ENCODE measurements at places on chromosomes 7 and 10. TPM values are rescaled to one million over a fixed set of nuclear protein-coding genes. Genes with fewer than 3 reads are reported as not detected.

Gene HOXA6
- total RNA-seq = 4.4 TPM

DNA sequence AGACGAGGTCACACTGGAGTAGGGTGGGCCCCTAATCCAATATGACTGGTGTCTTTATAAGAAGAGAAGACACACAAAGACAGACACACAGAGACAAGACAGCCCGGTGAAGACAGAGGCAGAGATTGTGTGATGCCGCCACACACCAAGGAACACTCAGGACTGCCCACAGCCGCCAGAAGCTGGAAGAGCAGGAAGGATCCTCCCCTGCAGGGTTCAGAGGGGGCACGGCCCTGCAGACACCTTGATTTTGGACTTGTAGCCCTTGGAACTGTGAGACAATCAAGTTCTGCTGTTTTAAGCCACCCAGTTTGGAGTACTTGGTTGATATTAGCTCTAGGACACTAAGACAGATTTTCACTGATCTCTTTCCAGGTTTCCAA lies 72.1 kb upstream of the NANOS1 start:
- DNase-seq = no peak

Gene VENTX
- not detected for total RNA-seq

DNA sequence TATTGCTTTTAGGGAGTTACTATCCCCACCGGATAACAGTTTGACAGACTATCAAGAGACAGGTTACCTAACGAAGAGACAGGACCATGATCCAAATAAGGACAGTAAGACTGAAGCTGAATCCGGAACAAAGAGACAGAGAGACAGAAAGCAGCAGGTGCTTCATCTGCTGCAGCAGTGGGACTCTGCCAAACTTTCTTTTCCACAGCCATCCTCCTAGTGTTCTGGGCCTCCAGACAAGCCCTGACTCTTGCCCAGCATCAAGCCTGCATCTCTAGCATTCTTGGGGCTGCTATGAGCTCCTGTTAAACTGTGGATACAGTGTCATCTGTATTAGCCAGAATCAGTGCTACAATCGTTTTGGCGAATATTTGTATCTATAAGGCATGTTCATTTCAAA lies 761.7 kb downstream of the GRID1 start:
- DNase-seq = no peak

Gene SLC39A12
- not detected for total RNA-seq

Gene FAM170B
- total RNA-seq = not detected

GRCh38 chr7:98777051-98777450 lies 92.8 kb downstream of the TMEM130 start:
- no peak for DNase-seq

DNA sequence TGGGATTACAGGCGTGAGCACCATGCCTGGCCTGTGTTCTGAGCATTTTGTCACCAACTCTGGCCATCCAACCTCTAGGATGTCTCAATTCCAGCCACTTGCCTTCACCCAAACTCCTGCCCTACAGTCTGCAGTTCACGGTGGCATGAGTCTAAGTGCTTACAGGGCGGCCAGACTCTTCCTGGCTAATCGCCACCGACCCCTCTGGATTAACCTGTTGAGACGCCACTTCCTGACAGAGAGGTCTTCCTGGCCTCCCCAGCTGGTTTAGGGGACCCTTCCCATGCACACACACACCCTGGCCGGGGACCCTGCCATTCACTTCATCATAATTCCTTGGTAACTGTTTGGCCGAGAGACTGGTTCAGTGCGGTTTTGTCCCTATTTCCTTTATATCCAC lies 211.5 kb upstream of the SH2B2 start:
- no peak for DNase-seq

GRCh38 chr10:123888751-123889150 lies 2.9 kb downstream of the CPXM2 start:
- DNase-seq = no peak

DNA sequence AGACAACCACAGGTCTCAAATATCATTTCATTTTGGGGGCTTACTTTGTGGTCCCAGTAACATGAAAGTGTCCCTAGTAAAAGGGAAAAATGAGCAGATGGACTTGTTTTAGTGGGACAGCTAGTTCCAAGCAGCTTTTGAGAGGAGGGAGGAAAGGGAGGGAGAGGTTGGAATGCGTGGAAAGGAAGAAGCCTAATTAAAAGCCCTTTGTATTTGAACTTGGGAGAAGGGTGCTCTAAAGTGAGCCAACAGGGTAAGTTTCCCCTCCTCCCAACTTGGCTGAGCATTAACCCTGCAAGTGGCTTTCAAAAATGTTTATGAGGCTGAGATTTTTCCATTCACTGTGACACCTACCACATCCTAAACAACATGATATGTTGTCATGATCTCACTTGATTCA lies 38.8 kb upstream of the LYZL1 start:
- no peak for DNase-seq

DNA sequence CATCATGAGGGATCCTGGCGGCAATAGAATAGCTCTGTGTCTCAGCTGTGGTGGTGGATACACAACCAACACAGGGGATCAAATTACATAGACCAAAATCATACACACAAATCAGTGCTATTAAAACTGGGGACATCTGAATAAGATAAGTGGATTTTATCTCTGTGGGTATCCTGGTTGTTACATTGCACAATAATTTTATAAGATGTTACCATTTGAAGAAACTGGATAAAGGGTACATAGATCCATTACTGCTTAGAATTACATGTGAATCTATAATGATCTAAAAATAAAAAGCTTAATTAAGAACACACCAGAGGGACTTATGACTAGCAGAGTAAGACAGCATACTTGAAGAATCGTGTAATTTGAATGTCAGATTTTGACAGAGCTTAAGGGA lies 8.2 kb upstream of the FAM3C start:
- no peak for DNase-seq

- no peak for DNase-seq
Observed at GRCh38 chr10:62764011-62764410, 40.5 kb upstream of the ADO start.

Gene PHKG1
- total RNA-seq = 0.54 TPM

DNA sequence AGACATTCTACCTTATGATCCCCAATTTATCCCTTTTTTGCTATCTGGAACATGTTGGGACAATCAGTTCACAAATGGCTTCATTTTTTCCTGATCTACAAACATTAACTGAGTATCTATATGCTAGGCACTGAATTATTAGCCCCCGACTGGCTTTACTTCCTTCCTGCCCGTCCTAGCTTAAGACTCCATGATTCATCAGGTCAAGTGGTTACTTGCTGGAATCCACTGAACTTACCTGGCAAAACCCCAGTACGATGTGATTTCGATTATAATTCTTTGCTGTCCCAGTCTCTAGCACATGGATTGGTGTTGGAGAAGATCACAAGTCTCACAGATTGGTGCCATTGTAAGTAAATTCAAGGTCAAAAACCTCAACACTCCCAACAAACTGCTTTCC lies 77.1 kb downstream of the ORC5 start:
- no peak for DNase-seq

- no peak for DNase-seq
Observed at GRCh38 chr10:62183442-62183841, 85.2 kb downstream of the RTKN2 start.

DNA sequence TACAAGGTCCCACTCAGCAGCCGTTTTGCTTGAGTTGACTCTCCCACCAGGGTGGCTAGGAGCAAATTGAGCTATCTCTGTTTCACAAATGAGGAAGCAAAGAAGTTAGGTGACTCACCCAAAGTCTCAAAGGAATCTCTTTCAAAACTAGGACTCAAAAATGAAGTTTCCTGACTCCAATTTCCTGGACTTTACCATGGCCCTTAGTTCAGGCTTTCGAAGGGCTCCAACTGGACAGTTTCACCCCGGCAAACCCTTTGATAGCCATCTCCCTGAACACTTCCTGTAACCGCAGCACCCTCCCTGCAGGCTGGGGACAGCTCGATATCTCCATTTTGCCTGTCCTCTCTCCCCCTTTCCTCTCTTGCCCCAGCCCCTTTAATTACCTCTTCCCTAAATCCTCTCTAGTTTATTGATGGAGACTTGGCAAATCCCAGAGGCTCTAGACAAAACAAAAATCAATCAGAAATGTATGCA lies 4.7 kb upstream of the AFAP1L2 start:
- no peak for DNase-seq

Gene SPDYE3
- total RNA-seq = not detected

DNA sequence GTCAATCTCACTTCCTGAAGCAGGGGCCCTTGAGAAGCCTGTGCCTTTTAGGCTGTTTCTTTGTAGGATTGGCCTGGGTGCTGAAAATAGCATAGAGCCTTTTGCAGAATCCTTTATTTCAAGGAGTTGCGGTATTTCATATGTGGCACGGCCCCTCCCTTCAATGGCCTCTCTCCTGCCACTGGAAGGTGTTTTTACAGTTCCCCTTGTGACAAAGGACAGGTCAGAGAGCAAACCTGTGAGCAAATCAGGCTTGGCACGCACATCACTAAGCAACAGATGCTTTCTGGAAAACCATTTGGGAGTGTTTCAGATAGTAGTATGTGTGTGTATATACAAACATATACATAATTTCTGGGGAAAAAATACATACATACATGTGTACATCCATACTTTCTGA lies 388.6 kb upstream of the C7orf33 start:
- no peak for DNase-seq

DNA sequence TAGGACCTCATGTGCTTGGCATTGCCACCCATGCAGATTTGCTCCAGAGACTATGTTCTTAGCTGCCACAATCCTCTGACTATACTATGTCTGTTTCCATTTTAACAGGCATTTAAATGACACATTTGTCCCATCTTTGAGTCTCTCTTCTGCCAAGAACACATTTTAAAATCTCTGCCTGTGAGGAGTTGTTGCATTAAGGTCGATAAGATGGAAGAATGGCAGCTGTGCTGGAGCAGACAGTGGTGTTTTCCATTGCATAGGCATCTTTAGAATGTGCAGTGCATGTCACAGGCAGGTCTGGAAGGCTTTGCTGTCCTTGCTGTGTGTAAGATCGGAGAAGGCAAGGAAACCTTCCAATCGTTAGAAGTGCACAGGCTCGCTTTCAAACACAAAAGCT lies 70.9 kb upstream of the CELF2 start:
- no peak for DNase-seq

GRCh38 chr10:72540193-72540807 lies 85.6 kb downstream of the MICU1 start:
- no peak for DNase-seq

- peak; percentile 96 for DNase-seq
Observed at GRCh38 chr10:100006243-100006886, 3.4 kb downstream of the DNMBP start.

GRCh38 chr10:11430421-11431215 lies 180.8 kb downstream of the USP6NL start:
- DNase-seq = no peak

- DNase-seq = no peak
Observed at GRCh38 chr7:30702200-30702599, 19.9 kb upstream of the CRHR2 start.

- DNase-seq = no peak
Observed at GRCh38 chr10:61784354-61785133, 117.0 kb upstream of the ARID5B start.

- DNase-seq = no peak
Observed at GRCh38 chr10:94223702-94224370, 138.9 kb downstream of the NOC3L start.

- no peak for DNase-seq
Observed at GRCh38 chr7:94040254-94040653, 36.1 kb upstream of the BET1 start.

- DNase-seq = no peak
Observed at GRCh38 chr10:123549761-123550454, 116.2 kb upstream of the GPR26 start.

Gene ANKRD30A
- not detected for total RNA-seq

GRCh38 chr10:14880229-14880628 lies 1.6 kb downstream of the SUV39H2 start:
- no peak for DNase-seq

- peak; percentile 17 for DNase-seq
Observed at GRCh38 chr7:44486693-44487092, 3.8 kb downstream of the NUDCD3 start.

DNA sequence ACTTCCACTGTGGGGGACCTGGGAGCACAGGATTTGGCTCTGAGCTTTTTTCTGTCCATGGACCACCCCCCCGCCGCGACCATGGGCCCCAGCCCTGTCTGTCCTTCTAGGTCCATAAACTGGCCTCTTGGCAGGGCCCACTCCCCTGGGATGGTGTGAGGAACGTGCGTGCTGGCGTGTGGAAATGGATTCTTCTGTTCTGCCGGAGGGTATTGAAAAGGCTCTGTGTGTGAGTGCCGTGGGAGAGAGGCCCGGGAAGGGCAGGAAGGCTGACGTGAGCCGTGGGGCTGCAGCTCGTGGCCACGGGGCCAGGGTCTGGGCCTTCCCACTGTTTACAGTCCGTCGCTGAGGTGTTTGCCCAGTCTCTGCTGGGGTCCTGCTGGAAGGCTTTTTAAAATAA lies 123.7 kb downstream of the GRK5 start:
- DNase-seq = no peak

Gene DOCK1
- total RNA-seq = 53.4 TPM

DNA sequence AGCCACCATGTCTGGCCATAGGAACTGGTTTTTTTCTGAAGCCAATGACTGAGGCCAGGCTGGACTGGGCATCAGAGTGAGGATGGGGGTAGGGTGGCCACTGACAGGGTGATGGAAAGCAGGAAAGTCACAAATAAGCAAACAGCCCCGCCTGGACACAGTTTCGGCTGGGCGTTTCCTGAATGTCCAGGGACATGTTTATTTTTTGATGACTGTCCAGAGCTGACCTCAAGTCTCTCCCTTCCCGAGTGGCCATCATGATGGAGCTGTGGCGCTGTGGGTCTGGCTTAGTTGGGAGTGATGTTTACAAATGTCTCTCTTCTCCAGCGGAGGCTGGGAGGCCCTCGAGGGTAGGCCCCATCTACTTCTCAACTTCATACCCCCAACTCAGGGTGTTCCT lies 37.1 kb upstream of the COMTD1 start:
- no peak for DNase-seq

Gene ITIH5
- total RNA-seq = not detected

DNA sequence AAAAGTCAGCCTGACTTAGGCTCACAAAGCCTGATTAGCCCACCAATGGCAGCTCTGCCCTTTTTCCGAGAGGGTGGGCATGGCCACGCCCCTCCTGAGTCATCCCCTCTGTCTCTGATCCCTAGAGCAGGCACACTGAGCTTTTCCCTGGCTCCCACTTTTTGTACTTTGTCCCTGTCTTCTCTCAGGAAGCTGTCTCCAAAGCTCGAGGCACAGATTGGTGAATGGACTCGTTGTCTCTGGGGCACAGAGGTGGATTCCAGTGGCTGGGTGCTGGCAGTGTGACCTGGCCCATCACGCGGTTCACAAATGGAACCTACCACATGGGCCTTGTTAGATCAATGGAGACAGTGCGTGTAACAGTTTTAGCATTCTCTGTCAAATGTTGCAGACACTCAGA lies 313.5 kb downstream of the WDR37 start:
- no peak for DNase-seq

Gene CPED1
- 75.5 TPM for total RNA-seq

- DNase-seq = no peak
Observed at GRCh38 chr7:1632916-1633785, 36.9 kb upstream of the ELFN1 start.

GRCh38 chr7:128155100-128155740 lies 85.9 kb upstream of the LEP start:
- DNase-seq = no peak
